Activated CD4-positive, alpha-beta T cell treated with anti-CD3 and anti-CD28 coated beads, Interleukin-2, amount 10 ng/mL, durations not matched to agents 24 days and 14 days (primary cell): ENCODE measurements at places on chromosomes 16 and 17. TPM values are rescaled to one million over a fixed set of nuclear protein-coding genes. Genes with fewer than 3 reads are reported as not detected.

- peak; percentile 94 for DNase-seq
Observed at GRCh38 chr17:8220783-8221662, 10.6 kb upstream of the AURKB start.

- DNase-seq = no peak
Observed at GRCh38 chr17:70206361-70207010, 37.2 kb downstream of the KCNJ2 start.

DNA sequence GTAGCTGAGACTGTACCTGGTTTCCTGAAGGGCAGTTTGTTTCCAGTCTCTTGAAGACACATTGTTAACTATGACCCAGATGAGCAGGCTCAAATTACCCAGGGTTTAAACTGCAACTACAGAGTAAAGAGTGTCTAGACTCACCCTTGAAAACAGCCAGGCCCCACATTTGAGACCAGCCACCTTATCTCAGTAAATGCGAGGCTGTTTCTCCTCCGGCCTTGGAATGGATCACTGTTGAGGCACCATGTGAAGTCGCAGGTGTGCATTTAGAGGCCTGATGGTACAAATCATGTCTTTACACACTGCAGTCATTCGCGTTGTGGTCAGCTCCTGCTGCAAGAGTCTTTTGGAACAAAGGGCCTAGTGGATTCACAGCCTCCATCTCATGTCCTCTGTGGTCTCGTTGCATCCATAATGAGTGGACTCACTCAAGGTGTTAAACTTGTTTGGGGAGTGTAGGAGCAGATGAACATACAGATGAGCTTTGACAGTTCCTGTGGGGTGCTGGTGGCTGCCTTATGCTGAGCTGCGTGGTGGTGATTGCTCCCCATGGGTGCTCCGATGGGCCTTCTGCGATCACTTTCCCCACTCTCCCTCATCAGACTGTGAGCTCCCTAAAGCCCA, 18.5 kb upstream of the N4BP1 start:
- peak; percentile 53 for DNase-seq

DNA sequence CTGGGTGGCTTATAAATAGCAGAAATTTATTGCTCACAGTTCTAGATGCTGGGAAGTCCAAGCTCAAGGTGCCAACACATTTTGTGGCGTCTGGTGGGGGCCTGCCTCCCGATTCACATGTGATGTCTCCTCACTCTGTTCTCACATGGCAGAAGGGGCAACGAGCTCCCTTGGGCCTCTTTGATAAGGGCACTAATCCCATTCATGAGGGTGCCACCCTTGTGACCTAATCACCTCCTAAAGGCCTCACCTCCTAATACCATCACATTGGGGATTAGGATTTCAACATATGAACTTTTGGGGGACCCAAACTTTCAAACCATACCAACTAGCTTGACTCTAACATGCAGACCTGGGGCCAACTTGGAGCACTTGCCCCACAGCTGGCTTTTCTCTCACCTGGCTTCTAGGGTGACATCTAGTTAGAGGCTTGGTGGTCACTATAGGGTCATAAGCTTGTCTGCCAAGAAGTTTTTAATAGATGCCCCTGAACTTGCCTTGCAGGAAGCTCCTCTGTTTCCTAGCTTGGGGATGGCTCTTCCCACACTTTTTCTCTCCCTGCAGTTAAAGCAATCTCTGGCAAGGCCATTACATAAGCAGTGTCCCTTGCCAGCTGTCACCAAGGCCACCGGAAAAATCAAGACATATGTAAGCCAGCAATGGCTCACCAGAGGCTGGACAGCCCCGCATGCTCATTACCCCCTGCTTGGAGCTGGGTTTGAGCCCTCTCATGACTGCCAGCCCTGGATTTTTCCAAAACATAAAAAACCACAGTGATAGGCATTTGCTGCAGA, 8.4 kb upstream of the MED9 start:
- DNase-seq = no peak

DNA sequence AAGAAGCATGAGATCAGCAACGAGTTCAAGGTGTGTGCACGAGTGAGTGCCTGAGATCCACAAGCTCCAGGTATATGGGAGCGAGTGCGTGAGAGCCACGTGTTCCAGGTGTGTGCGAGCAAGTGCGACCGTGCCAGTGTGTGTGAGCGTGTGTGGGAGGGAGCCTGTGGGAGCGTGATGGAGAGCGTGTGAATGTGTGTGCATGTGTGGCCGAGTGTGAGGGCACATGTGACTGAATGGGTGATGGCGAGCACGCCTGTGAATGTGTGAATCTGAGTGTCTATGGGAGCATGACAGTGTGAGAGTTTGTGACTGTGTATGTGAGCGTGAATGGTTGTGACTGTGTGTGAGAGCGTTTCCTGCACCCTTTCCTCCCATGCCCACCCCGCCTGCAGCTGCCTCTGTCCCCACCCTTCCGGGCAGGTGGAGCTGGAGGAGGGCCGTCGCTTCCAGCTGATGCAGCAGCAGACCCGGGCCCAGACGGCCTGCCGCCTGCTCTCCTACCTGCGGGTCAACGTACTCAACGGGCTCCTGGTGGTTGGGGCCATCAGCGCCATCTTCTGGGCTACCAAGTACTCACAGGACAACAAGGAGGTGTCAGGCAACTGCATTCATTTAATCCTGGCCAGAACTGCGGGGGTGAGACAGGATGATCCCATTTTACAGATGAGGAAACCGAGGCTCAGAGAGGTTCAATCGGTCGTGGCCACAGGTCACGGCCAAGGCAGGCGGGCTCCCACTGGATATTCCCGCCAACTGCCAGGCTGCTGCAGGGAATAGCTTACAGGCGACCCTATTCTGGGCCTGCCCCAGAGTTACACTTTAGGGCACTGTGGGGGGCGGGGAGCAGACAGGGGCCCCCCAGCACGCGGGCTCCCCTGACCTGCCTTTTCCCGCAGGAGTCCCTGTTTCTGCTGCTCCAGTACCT, 3.7 kb downstream of the TMC8 start:
- DNase-seq = peak; percentile 94

- no peak for DNase-seq
Observed at GRCh38 chr16:14004729-14005315, 66.3 kb upstream of the MRTFB start.

DNA sequence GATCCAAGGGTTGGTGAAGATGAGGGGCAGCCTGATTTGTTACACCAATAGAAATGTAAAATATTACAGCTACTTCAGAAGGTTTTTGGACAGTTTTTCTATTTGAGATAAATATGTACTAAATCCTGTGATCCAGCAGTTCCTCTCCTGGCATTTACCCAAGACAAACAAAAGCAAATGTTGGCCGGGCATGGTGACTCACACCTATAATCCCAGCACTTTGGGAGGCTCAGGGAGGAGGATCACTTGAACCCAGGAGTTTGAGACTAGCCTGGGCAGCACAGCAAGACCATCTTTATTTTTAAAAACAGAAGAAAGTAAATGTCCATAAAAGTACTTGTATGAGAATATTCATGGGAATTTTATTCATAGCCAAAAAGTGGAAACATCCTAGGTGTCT, 64.8 kb upstream of the MRC2 start:
- DNase-seq = no peak

DNA sequence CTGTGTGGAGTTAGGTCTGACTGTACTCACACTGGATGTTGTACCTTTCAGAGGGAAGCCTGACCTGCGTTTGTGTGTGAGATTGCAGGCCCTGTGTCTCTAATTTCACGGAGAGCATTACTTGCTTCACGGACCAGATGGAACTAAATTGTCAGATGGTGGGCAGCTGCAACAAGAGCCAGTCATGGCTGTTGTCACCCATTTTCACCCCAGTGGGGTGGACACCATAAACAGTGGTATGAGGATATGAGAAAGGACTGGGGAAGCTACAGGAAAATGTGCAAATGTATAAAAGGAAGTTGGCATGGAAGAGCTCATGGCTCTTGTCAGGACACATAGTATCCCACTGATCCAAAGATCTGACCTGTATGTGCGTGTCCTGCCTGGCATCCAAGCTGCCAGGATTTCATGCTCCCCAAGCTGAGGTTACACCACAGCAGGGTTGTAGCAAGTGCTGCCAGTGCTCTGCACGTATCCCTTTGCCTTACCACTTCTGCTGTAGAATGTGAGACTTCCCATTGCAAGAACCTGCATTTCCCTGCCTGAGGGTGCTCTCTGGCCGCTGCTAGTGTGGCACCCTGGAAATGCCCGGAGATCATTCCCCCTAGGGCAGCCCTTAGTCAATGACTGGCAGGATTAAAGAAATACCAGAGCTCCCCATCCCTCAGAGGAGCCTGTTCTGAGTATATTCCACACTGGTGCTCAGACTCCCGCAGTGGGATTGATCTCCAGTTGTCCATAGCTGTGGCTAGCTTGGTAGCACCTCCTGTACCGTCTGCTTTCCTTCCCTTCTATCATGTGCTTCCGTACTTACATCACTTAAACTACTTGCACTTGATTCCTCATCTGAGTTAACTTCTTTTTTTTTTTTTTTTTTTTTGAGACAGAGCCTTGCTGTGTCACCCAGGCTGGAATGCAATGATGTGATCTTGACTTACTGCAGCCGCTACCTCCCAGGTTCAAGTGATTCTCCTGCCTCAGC, 70.4 kb upstream of the TANC2 start:
- no peak for DNase-seq

The HS3ST4 gene
- total RNA-seq = not detected in 2 replicates

The CDH16 gene
- total RNA-seq = not detected in 2 replicates

The TEX2 gene
- total RNA-seq = 22.2 and 23.9 TPM in 2 replicates

The C17orf75 gene
- 32.2 and 33.5 TPM in 2 replicates for total RNA-seq
